ENCODE measurements at places on chromosomes 6 and 20. TPM values are rescaled to one million over a fixed set of nuclear protein-coding genes. Genes with fewer than 3 reads are reported as not detected.

- no peak for DNase-seq
These were observed 1.9 kb upstream of the ULBP1 start for GRCh38 chr6:149961728-149962425.

The ZNF391 gene
- 3.7 TPM for total RNA-seq

The CD24 gene
- total RNA-seq: 52.2 TPM

- peak; percentile 85 for DNase-seq
These were observed 1.0 kb downstream of the PXDC1 start for GRCh38 chr6:3750317-3751076.

GRCh38 chr20:57818418-57819181 lies 108.8 kb upstream of the PMEPA1 start:
- no peak for DNase-seq

GRCh38 chr6:143135797-143136561 lies 75.3 kb downstream of the AIG1 start:
- DNase-seq: no peak

The ZBTB2 gene
- total RNA-seq: 8.4 TPM

GRCh38 chr20:23086931-23087411 lies 847 bp upstream of the CD93 start:
- peak; percentile 75 for DNase-seq

DNA sequence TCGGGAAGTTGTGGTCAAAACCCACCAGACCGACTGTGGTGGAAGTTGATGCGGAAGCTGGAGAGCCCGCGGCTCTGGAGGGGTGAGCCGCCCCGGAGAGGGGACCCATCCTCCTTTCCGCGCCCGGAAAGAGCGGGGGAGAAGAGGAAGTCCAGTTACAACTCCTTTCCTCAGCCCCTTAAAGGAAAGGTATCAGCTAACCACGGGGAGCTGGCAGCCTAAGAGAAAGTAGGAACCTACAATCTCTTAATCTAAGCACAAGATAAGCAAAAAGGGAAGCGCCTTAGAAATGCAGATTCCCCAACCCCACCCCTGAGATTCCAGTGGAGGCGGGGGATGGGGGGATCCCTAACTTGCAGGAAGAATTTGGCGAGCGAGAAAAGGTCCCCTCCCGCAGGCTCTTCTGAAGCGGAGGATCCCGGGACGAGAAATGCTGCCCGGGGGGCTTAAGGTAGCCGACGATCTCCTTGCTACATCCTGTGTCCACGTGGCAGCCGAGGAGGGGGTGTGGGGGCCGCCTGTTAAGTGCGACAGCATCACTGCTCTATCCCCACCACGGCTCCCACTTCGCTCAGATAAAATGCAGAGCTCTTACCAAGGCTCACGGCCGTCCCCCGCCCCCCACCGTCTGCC lies 87.5 kb downstream of the ZFP64 start:
- DNase-seq: no peak

- no peak for DNase-seq
These were observed 389.5 kb upstream of the CDH4 start for GRCh38 chr20:60862601-60863000.

The MCCD1 gene
- not detected for total RNA-seq

DNA sequence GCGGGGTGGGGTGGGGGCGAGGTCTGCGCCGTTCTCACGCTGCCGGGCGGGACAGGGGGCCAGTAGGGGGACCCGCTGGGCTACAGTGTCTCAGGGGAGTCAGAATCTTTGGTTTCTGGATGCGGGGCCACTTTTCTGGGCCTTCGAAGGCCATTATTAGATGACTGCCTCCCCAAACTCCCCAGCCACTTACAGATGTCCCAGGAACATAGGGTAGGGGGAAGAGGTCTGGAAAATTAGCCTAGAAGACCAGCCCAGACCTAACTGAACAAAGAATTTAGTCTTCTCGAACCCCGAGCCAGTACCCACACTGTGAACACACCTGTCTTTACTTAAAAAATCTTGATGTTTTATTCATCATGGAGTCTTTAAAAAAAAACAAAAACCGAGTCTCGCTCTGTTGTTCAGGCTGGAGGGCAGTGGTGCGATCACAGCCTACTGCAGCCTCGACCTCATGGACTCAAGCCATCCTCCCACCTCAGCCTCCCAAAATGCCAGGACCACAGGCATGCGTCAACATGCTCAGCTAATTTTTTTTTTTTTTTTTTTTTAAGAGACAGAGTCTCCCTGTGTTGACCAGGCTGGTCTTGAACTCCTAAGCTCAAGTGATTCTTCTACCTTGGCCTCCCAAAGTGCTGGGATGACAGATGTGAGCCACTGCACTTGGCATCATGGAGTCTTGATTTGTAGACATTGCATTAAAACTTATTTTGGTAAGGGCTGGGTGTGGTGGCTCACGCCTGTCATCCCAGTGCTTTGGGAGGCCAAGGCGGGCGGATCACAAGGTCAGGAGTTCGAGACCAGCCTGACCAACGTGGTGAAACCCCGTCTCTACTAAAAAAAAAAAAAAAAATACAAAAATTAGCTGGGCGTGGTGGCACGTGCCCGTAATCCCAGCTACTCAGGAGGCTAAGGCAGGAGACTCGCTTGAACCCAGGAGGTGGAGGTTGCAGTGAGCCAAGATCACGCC lies 3.3 kb upstream of the SLC29A1 start:
- DNase-seq: no peak

The KIAA1755 gene
- total RNA-seq: 0.78 TPM

GRCh38 chr6:7246401-7247178 lies 66.4 kb downstream of the SSR1 start:
- no peak for DNase-seq

DNA sequence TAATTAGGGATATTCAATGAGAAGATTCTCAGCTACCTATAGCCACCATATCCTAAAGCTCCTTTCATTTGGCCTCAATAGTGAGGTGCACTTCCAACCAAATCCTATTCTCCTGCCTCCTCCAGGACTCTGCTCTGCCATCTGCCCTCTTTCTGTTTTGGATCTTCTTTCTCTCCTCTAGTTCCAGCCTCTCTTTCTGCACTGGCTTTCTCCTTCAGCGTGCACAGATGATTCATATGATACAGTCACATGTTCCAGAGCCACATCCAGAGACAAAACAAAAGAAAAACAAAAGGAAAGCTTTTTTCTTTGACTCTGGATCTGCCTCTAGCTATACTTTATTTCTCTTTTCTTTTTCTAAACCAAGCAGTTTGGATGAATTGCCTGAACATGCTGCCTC lies 531.9 kb upstream of the MAN1A1 start:
- no peak for DNase-seq

GRCh38 chr6:20653085-20653479 lies 118.8 kb downstream of the CDKAL1 start:
- no peak for DNase-seq

The PHACTR1 gene
- 16.0 TPM for total RNA-seq

The LTB gene
- total RNA-seq: 2.5 TPM

GRCh38 chr6:72371473-72371872 lies 250.4 kb upstream of the KCNQ5 start:
- DNase-seq: no peak

The SYTL3 gene
- total RNA-seq: 3.0 TPM

- DNase-seq: no peak
These were observed 16.7 kb upstream of the VNN1 start for GRCh38 chr6:132730560-132730959.

The PCED1A gene
- 65.8 TPM for total RNA-seq

DNA sequence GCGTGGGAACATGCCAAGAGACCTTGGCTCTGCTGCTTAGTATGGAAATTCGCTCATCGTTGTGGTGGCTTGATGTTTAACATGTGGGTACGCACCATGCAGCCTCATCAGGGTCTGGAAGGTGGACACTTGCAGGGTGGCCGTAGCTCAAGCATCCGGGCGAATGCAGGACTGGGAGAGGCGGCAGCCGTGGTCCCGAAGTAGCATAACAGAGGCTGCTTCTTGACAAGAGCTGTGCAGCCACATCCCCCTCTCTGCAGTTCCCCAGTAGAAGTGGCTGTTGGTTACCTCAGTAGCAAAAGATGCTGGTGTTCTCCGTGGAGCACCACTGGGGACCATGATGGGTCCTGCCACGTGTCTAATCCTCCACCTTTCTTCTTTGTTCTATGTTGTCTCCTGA lies 195.0 kb downstream of the THBS2 start:
- DNase-seq: no peak

DNA sequence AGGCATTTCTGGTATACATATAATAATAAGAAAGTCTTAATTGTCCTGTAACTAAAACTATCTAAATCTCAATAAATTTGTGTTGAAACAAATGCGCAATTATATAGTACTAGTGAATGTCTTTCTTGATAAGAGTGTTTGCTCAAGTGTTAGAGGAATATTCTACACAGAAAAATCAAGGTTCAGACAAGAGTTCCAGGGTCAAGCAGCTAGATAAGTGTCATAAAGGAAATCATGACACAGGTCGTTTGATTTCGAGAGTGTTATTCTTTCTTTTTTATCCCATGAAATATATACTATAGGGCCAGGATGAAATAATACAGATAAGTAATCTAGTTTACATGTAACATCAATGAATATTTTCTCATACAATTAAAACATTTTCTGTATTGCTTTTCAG lies 366.1 kb downstream of the UTRN start:
- DNase-seq: no peak

The MAFB gene
- 61.5 TPM for total RNA-seq

DNA sequence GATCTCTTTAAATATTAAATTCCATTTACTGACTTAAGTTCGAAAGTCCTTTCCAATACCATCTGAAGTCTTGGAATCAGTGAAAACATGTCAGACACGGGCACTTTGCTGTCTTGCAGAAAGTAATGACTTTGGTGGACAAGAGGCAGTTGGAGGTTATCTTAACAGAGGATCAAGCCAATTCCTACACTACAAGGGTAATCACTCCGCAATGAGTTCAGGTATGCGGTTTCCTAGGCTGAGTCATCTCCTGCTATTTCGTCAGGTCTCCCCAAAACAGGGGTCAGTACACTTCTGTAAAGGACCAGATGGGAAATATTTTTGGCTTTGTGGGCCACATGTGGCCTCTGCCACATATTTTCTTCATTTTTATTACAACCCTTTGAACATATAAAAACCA lies 656.6 kb downstream of the KIF16B start:
- no peak for DNase-seq

DNA sequence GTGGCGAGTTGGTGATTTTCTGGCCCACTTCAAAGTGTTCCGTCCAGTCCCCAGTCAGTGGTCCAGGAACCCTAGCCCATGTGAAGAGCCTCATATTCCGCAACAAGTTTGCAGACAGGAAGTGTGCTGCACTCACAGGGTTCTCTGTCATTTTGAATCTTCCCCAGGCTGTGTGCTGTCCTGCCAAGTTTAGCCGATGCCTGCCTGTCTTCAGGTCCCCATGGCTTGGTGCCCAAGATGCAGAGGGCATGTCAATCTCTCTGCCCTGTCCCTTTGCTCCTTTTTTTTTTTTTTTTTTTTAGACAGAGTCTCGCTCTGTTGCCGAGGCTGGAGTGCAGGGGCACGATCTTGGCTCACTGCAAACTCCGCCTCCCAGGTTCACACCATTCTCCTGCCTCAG lies 69.9 kb upstream of the ATXN1 start:
- no peak for DNase-seq

GRCh38 chr20:17697171-17697570 lies 2.6 kb upstream of the BANF2 start:
- no peak for DNase-seq

GRCh38 chr6:128097009-128097408 lies 196.2 kb upstream of the THEMIS start:
- DNase-seq: no peak

DNA sequence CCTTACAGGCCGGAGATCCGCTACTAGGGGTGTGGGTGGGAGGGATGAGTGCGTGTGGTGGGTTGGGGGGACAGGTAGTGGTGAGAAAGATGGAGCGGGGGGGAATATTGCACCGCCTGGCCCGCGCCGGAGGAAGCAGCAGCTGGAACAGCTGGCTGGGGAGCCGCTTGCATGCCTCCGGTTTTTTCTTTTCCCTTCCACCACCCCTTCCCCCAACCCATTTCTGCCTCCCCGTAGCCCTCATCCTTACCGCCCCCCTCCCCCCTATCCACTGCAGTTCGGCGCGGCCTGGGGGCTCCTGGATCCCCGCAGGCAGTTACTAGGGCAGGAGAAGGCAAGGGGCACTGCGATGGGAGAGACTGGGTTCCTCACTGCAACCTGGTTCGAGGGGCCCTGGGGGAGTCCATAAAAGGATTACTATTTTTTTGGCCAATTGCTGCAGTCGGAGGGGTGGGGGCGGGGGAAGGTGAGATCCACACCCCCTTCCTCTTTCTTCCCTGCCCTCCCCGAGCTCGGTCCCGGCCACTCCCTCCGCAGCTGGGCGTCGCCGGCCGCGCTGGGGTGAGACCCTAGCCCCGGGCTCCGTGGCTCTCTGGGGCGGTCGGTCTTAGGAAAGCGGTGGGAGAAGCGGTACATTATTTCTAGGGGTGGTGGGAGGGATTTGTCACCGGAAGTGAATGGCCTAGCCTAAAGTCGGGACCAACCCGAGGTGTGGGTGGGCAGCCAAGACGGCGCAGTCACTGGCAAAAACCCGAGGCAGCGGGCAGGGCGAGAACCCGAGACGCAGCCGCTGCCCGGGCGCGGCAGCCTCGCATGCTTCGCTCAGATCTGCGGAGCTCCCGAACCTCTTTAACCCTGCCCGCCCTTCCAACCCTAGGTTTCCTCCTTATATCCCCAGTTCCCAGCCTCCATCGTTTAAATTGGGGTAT lies 824 bp upstream of the TBCC start:
- peak; percentile 78 for DNase-seq

Data from adrenal gland (tissue), 19 donors.